ENCODE measurements at places on chromosomes 4 and X.

DNA sequence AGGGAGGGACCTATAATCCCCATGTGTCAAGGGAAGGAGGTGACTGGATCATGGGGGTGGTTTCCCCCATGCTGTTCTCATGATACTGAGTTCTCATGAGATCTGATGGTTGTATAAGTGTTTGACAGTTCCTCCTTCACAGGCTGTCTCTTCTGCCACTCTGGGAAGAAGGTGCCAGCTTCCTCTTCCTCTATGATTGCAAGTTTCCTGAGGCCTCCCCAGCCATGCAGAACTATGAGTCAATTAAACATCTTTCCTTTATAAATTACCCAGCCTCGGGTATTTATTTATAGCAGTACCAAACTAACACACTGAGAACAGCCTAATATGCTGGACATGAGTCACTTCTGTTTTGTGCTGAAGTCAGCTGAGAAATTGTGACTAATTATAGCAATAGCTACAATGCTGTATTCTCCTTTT lies 656.9 kb upstream of the CPEB2 start:
- DNase-seq = peak; percentile 78

GRCh38 chrX:15769300-15769954 lies 20.9 kb upstream of the ZRSR2 start:
- no peak for DNase-seq

GRCh38 chr4:153497091-153497531 lies 31.0 kb downstream of the TMEM131L start:
- peak; percentile 90 for DNase-seq

- DNase-seq = peak; percentile 70
Measured at GRCh38 chrX:12961196-12961718, 13.7 kb upstream of the TMSB4X start.

GRCh38 chrX:25202827-25203226 lies 187.1 kb upstream of the ARX start:
- DNase-seq = no peak

GRCh38 chr4:7463566-7464258 lies 29.0 kb upstream of the PSAPL1 start:
- DNase-seq = no peak

GRCh38 chr4:31379364-31379763 lies 659.2 kb downstream of the PCDH7 start:
- DNase-seq = no peak

GRCh38 chr4:116638592-116638991 lies 446.8 kb downstream of the TRAM1L1 start:
- DNase-seq = no peak

- no peak for DNase-seq
Measured at GRCh38 chr4:107278791-107279483, 242.8 kb upstream of the DKK2 start.

- DNase-seq = no peak
Measured at GRCh38 chrX:104122829-104123228, 10.5 kb downstream of the ZCCHC18 start.

GRCh38 chrX:82451725-82452124 lies 1056.4 kb upstream of the POU3F4 start:
- no peak for DNase-seq

DNA sequence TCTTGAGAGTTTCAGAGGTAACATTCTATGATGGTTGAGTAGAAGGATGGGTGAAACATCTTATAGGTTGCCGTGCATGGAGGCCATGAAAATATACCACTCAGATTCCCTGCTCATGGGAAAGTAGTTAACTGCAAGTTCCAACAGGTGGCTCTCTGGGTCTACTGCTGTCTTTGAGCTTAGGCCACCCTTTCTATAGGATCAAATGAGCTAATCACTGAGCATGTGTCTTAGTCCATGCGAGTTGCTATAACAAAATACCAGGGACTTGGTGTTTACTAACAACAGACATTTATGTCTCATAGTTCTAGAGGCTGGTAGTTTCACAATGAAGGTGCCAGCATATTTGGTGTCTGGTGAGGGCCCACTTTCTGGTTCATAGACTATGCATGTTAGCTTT lies 144.8 kb upstream of the UNC5C start:
- DNase-seq = peak; percentile 60

DNA sequence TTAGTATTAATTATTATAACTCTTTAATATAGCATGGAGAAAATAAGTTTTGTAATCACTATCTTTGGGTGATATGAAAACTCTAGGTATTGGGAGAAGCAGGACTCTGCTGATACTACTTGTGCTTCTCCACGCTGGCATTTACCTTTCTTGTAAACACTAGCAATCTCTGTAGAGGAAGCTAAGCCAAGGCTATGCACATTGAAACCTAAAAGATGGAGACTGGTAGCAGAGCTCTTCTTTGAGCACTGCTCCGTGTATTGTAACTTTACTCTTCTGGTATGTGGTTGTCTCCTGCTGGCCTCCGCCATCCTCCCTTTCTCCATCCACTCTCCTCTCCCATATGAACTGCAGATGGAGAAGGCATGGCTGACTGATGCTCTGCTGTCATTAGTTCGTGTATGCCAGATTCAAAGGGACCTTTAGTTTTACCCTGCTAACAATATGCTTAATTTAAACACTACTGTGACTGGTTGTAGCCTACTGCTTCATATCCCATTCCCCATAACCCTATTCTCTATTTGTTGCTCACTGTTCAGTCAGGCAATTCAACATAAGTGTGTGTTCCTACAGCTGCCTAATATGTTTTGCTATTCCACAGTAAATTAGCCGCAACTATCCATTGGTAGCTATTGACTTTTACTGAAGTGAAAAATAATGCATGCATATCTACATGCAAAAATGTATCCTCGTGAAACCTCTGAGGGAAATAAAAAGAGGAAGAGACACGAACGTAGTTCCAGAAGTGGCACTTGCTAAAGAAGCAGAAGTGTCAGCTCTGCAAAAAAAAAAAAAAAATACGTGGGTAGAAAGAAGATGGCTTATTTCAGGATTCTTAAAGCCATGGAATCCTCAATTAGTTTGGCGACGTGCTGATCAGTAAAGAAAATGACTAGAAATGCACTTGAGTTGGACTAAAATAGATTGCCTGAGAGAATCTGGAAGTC lies 55.6 kb upstream of the CCSER1 start:
- no peak for DNase-seq

DNA sequence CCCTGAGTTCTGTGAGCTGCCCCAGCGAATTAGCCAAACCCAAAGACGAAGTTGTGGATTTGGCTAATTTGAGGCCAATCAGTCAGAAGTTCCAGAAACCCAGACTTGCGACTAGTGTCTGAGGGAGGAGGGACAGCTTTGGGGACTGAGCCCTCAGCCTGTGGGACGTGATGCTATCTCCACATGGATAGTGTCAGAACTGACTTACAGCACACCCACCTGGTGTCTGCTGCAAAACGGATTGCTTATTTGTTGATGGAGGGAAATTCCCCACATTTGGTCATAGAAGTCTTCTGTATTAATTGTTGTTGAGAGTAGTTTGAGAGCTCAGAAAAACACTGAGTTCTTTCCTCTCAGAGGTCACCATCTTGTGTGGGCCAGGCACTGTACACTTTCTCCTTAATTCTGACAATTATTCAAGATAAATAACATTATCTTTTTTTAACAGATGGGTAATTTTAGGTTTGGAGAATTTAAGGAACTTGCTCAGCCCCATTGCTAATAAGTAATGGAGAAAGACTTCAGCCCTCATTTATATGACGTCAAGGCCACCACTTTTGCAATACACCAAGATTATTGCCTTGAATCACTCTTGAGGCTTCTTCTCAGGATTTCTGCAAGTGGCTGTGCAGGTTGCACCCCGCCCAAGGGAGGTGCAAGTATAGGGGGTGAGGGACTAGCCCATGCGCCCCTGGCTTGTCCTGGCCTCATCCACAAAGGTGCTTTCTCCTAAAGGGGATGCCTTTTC lies 16.7 kb downstream of the CLRN2 start:
- DNase-seq = no peak

DNA sequence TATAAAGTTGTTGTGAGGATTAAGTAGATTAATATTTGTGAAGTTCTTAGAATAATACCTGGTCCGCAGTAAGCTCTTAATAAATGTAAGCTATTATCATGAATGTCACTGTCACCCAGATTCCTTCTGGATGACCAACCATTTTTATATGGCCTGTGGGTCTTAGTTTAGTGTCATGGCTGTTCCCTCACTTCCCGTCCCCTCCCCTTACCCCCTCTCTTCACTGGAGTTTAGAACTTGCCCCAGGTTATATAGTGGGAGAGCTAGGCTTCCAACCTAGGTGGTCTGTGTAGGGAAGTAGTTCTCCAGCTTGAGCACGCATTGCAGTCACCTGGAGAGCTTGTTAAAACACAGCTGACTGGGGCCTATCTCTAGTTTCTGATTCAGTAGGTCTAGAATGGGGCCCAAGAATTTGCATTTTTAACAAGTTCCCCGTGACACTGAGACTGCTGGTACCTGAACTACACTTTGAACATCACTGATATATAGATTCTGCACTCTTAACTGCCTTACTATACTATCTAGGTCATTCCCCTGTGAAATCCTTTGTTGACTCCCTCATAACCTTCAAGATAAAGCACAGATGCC lies 66.9 kb upstream of the PLAC1 start:
- no peak for DNase-seq

DNA sequence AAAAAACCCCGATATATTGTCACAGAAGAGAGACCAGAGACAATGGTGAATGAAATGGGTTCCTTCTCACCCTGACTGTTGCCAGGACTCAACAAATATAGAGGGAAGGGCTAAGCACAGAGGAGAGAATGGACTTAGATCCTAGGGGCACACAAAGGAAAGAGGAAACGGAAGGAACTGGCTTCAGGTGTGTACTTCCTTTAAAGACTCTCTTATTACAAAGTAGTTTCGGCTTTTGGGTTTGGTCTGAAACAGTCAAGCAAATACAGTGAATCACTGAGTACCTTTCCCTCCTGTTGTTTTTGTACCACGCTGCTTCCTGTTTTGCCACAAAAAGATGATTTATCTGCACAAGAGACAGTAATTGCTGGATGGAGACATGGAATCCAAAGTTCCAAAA lies 46.1 kb upstream of the S100G start:
- peak; percentile 68 for DNase-seq

DNA sequence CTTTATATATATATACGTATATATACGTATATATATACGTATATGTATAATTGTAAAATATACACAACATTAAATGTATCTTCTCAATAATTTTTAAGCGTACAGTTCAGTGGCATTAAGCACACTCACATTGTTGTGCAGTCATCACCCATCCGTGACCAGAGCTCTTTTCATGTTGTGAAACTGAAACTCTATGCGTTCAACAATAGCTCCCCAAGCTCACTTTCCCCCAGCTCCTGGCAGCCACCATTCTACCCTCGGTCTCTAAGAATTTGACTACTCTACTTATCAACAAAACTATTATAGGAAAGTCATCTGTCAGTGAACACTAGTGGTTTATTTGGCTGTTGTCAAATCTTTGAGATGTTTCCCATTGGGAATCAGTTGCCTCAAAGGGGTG lies 621.8 kb upstream of the GALNT7 start:
- no peak for DNase-seq

GRCh38 chr4:158912390-158912789 lies 143.6 kb downstream of the FNIP2 start:
- no peak for DNase-seq

- DNase-seq = no peak
Measured at GRCh38 chrX:69094977-69095669, 70.1 kb downstream of the PJA1 start.

GRCh38 chr4:140901736-140902336 lies 145.7 kb upstream of the TBC1D9 start:
- DNase-seq = no peak

DNA sequence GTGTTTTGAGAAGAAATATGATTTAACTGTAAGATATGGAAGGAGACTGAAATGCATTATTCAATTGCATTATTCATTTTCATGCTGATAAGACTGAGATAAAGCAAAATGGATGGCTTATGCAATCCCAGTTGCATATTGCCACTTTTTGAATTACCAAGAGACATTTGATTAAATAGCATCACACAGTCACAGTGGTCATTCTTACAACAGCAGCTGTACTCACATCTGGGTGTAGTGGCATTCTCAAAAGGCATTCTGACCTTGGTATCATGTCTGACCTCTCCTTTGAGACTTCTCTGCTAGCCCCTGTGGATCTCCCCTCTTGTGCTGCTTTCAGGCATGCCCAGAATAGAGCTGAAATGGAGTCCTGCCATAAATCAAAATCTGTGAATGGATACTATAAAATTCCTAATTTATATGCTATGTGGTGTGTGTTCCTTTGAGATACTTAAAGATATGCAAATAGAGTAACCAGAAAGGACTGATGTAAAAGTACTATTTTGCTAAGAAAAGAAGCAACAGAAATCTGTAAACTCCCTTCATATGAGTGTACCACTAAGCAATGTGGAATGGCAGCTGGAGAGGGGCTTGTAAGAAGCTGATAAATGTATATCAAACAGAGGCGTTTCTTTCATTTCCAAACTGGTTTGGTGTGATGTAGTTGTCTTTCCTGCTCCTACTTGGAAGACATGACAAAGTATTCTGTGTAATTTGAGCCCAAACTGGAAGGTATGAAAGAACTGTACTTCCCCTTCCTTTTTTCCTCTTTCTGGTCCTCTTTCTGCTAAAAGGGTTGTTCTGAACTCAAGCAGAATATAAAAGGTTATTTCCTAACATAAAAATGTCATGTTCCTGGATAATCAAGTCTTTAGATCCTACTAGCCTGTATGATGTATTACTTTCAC lies 25.4 kb upstream of the METAP1 start:
- DNase-seq = peak; percentile 47

- no peak for DNase-seq
Measured at GRCh38 chr4:141376769-141377168, 156.1 kb downstream of the ZNF330 start.

DNA sequence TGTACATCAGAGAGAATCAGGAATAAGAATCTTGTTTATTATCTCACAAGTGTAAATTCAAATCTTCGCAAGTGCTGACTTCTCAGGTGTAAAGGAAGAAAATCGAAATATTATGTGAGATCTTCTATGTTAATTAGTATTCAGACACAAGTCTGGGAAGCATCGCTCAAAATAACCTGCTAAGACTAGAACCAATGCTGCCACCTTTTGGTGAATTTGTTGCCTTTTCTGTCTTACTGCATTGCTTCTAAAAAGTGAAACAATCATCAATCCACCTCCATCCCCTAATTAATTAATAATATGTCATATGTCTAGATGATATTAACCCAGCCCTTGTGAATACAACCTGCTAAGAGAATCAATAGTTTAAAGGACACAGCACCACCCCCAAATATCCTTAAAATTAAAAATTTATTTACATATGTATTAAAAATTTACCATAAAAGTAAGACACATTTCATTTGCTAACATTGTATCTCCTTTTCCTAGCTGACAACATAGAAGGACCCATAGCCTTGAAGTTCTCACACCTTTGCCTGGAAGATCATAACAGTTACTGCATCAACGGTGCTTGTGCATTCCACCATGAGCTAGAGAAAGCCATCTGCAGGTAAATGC lies 3.5 kb downstream of the EPGN start:
- peak; percentile 77 for DNase-seq

GRCh38 chr4:58061967-58062366 lies 951.8 kb upstream of the IGFBP7 start:
- peak; percentile 1 for DNase-seq

DNA sequence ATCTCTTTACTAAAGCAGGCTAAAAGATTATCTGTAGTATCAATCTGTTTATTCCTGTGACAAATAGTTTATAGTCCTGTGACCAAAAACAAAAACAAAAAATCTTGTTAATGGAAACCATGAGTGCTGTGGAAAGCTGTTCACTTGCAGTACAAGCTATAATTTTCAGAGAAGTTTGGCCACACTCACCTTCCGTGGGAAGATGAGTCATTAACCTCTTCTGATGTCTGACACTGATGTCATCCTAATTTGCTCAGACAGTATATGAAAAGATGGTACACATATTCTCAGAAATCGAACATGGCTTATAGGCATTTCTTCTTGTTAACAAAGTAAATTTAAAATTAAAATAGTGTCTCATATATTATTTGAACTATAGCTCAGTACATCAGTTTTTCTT lies 19.9 kb upstream of the ENPP6 start:
- DNase-seq = peak; percentile 38

Measured in epithelial cell of esophagus (primary cell).